Lower leg skin (tissue), 4 donors: ENCODE measurements at places on chromosomes 12 and 14. TPM values are rescaled to one million over a fixed set of nuclear protein-coding genes. Genes with fewer than 3 reads are reported as not detected.

The CCDC175 gene
- not detected for total RNA-seq

The ANO2 gene
- total RNA-seq, result 2.2 TPM

GRCh38 chr12:24139035-24139434 lies 189.6 kb upstream of the SOX5 start:
- no peak for DNase-seq

DNA sequence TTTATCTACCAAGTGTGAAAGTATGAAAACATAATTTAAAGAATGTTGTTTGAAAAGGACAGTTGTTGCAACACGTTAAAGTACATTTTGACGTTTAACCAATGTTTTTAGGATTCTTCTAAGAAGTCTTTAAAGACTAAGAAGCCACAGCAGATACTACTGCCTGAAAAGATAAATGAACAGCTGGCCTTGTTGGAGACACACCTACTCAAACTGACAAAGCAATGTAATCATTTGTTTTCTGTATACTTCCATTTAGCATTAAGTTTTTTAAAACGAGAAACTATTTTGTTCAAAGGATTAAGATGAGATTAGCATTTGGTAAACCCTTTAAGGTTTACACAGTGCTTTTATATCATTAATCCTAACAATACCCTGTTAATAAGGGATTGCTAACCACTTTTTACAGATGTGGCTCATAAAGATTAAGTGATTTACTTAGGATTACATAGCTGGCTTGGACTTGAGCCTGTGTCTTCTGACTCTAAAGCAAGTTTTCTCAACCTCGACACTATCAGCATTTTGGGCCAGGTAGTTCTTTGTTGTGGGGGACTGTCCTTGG lies 134.4 kb downstream of the CFAP54 start:
- no peak for DNase-seq

DNA sequence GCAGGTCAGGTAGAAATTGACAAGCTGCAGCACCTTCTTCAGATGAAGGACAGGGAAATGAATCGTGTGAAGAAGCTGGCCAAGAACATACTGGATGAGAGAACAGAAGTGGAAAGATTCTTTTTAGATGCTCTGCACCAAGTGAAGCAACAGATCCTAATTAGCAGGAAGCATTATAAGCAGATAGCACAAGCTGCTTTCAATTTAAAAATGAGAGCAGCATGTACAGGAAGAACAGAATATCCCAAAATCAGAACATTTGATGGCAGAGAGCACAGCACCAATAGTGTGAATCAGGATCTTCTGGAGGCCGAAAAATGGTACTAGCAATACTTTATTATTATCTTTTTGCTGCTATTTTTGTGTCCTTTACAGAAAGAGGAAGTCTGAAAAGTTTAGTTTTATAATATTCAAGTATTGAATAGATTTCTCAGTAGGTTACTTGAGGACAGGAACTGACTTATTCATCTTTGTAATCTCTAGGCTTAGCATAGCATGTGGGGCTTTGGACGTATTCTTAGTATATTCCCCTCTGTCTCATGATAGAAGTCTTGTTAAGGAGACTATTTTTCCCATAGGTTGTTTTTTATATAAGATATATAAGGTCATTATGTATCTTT lies 30.8 kb downstream of the BBOF1 start:
- DNase-seq, result no peak
